ENCODE measurements at places on chromosomes 16 and 17.

DNA sequence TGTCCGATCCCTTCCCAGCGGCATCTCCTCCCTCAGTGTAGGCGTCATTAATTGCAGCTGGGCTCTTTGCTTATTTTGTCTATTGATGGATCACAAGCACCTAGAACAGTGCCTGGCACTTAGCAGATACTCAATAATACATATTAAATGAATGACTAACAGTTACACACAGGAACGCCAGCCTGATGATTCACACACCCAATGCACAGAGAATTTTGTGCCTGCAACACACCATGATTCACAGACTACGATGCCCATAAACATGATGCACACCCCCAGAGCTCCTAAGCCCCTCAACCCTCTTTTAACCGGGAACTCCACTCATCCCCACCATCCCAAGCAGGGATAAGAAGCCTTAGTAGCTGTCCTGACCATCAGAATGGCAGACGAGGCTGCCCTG, 66.6 kb upstream of the TMEM97 start:
- no peak for ATAC-seq

DNA sequence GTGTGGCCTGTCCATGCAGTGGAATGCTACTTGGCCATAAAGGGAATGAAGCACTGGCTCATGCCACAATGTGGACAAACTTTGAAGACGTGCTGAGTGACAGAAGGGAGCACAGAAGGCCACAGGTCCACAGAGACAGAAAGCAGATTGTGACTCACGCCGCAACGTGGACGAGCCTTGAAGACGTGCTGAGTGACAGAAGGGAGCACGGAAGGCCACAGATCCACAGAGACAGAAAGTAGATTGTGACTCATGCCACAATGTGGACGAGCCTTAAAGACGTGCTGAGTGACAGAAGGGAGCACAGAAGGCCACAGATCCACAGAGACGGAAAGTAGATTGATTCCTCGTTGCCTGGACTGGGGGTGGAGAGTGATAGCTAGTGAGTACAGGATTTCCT, 19.2 kb downstream of the ZC3H18 start:
- ATAC-seq: no peak

GRCh38 chr17:2860045-2860444, 63.8 kb downstream of the RAP1GAP2 start:
- no peak for ATAC-seq

GRCh38 chr16:19507867-19508266, 14.0 kb downstream of the GDE1 start:
- ATAC-seq: peak; percentile 41

Measured in motor neuron (in vitro differentiated cells).